GM23338 (cell line): ENCODE measurements at places on chromosomes 12 and 14. TPM values are rescaled to one million over a fixed set of nuclear protein-coding genes. Genes with fewer than 3 reads are reported as not detected.

DNA sequence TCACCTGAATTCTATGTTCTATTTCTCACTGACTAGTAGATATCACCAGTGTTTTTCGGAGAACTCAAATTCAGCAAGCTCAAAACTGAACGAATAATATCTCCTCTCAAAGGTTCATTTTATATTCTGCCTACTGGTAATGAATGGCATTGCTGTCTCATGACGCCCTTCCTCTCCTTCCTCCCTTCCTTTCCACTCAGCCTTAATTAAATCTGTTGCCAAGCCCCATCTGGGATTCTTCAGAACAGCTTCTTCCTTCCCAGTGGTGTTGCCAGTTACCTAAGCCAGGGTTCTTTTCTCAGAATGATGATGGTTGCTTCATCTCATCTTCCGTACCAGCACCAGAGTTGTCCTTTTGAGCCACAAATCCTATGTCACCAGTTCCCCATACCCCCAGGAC is 143.2 kb downstream of the SYNE2 start:
- H3K27ac ChIP-seq = no peak overlapping the region
- DNase-seq = no peak
- no peaks in the 10 kb centered on the region for H3K4me1 ChIP-seq
- H3K27me3 ChIP-seq = no peaks in the 10 kb centered on the region
- H3K36me3 ChIP-seq = peaks cover 13% of the 10 kb centered on the region

DNA sequence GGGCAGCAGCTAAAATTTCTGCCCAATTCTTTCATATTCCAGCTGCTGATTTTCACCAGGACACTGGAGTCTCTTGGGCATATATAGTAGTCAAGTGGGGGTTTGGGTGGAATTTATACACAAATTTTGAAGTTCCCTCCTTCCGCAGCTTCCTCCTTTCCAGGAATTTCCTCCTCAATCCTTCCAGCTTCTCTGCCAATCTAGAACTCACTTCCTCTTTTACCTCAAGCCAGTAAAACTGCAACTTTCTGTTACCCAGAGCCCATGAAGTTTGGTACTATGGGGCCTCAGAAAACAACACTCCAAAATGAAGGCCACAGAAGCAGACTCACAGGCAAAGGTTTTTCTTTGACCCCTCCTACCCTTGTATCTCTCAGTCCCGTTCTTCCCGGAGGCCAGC is 51.7 kb upstream of the G2E3 start:
- no peak overlapping the region for H3K27ac ChIP-seq
- no peaks in the 10 kb centered on the region for H3K36me3 ChIP-seq
- H3K4me1 ChIP-seq = no peaks in the 10 kb centered on the region
- H3K4me3 ChIP-seq = no peak overlapping the region
- no peaks in the 10 kb centered on the region for H3K27me3 ChIP-seq

DNA sequence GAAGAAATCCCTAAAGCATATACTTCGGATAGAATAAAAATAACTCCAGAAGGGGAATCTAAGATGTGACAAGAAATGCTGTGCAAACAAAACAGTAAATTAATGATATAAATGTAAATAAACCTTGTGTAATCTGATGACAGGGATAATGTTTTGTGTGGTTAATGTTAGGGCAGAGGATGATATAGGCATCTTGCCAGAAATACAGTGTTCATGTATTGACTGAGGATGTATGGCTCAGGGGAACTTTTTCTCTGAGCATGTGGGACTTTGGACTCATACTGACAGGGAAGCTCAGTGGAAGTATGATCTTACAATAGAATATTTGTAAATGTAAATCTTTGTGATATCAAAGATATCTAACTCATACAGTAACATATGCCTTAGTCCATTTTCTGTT is 420.2 kb downstream of the TMTC2 start:
- no peak overlapping the region for H3K4me3 ChIP-seq
- no peaks in the 10 kb centered on the region for H3K27me3 ChIP-seq
- no peak overlapping the region for H3K27ac ChIP-seq

GRCh38 chr12:115511305-115511704 is 766.2 kb downstream of the MED13L start:
- no peak overlapping the region for H3K27ac ChIP-seq
- peaks cover 22% of the 10 kb centered on the region for H3K27me3 ChIP-seq
- peaks cover 40% of the 10 kb centered on the region for H3K4me1 ChIP-seq
- H3K36me3 ChIP-seq = no peaks in the 10 kb centered on the region

- no peaks in the 10 kb centered on the region for H3K36me3 ChIP-seq
- H3K4me1 ChIP-seq = no peaks in the 10 kb centered on the region
- no peak overlapping the region for H3K27ac ChIP-seq
- peak; percentile 78 for DNase-seq
- H3K27me3 ChIP-seq = no peaks in the 10 kb centered on the region
Measured at GRCh38 chr12:85057370-85057963, 21.3 kb downstream of the LRRIQ1 start.

- no peak overlapping the region for H3K4me3 ChIP-seq
- no peaks in the 10 kb centered on the region for H3K27me3 ChIP-seq
- no peaks in the 10 kb centered on the region for H3K4me1 ChIP-seq
- no peak for DNase-seq
Measured at GRCh38 chr12:92553389-92553788, 149.4 kb upstream of the PLEKHG7 start.

SVOP gene
- not detected in 2 replicates for polyA plus RNA-seq

OR6C2 gene
- polyA plus RNA-seq = not detected in 2 replicates

DNA sequence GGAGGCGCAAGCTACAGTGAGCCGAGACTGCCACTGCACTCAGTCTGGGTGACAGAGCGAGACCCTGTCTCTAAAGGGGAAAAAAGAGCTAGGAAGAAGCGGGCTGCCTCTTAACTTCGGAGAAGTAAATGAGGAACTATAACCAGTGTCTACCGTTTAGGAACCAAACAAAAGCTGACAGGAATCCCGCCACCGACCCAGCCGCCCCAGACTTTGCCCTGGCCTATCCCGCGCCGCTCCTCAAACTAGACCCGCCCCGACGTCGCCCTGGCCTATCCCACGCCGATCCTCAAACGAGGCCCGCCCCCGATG is 568 bp upstream of the SIVA1 start:
- H3K36me3 ChIP-seq = peaks cover 5% of the 10 kb centered on the region; the same call in 1 of the 2 replicates
- peak overlapping the region; percentile 56; the same call in 1 of the 2 replicates for H3K27ac ChIP-seq
- no peak for DNase-seq
- H3K27me3 ChIP-seq = no peaks in the 10 kb centered on the region
- H3K4me1 ChIP-seq = peaks cover 6% of the 10 kb centered on the region; the same call in 1 of the 2 replicates
- H3K4me3 ChIP-seq = peak overlapping the region; percentile 93

- no peak overlapping the region for H3K27ac ChIP-seq
- no peaks in the 10 kb centered on the region for H3K36me3 ChIP-seq
- no peak overlapping the region for H3K4me3 ChIP-seq
Measured at GRCh38 chr14:101191721-101192660, 288.5 kb upstream of the RTL1 start.

GARIN6 gene
- polyA plus RNA-seq = 0.44 TPM in 1 of 2 replicates, not detected in the other

DNA sequence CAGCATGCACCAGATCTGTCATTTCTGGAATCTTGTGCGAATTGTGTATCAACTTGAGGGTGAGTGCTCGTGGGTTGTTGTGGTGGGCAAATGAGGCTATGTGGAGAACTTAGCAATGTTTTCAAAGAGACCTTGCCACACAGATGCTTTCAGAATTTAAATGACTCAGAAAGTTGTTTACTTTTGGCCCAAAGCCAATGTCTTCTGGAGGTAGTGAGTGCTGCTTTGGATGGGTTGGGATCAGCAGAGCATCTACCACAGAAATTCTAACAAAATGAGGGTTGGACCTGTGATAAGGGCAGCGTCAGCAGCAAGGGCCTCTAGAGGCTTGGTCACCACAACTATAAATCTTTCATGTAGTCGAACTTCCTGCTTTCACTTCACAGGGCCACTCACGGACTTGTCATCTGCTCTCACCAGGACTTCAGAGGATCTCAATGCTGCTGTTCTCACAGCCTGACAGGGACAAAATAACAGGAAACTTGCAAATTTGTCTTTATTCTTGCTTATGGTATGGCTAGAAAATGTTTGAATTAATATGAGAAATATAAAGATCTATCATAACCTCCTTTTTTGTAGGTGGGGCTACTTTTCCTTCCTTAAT is 111.4 kb downstream of the DACT1 start:
- H3K4me3 ChIP-seq = no peak overlapping the region
- H3K36me3 ChIP-seq = no peaks in the 10 kb centered on the region
- no peaks in the 10 kb centered on the region for H3K27me3 ChIP-seq
- no peak for DNase-seq

- no peaks in the 10 kb centered on the region for H3K27me3 ChIP-seq
- no peak for DNase-seq
- no peaks in the 10 kb centered on the region for H3K36me3 ChIP-seq
- no peaks in the 10 kb centered on the region for H3K4me1 ChIP-seq
Measured at GRCh38 chr14:32102152-32102787, 25.2 kb downstream of the ARHGAP5 start.
